GM23248 (cell line): ENCODE measurements at places on chromosomes 7 and 10. TPM values are rescaled to one million over a fixed set of nuclear protein-coding genes. Genes with fewer than 3 reads are reported as not detected.

DNA sequence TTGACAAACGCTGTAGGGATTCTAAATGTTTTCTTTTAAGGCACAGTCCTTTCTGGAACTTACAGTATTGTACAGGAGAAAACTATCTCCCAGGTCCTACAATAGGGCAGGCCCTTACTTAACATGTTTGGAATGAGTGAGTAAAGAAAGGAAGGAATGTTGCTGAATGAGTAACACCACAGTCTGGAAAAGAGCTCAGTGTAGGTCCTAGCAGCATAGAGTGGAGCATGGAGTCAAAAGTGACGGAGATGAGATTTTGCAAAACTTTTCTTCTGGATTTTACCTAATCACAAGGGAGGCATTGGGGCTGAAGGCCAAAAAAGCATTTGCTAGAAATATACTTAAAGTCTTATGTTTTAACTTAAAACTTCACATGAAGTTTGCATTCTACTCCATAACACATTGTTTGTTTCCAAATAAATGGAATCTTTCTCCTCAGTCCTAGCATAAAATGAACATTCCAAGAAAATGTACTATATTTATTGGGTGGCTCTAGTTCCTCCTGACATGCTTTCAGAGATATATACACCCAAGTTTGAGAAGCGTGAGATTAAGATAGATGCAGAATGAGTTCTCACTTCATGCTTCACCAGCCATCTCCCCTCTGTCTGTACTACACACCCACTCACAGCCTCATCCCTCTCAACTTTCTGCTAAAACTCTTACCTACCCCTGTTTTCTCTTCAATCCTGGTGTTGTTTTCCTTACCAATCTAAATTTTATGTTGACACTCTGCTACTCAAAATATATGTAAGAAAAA lies 20.2 kb upstream of the ADD3 start:
- peak overlapping the region; percentile 82 for H3K27ac ChIP-seq
- peaks cover 51% of the 10 kb centered on the region for H3K4me1 ChIP-seq
- no peaks in the 10 kb centered on the region for H3K36me3 ChIP-seq
- H3K27me3 ChIP-seq, result no peaks in the 10 kb centered on the region
- peak; percentile 93 for DNase-seq

GRCh38 chr7:132575419-132575981 lies 770 bp downstream of the PLXNA4 start:
- H3K4me3 ChIP-seq, result peak overlapping the region; percentile 44; the same call in 1 of the 2 replicates
- H3K4me1 ChIP-seq, result no peaks in the 10 kb centered on the region
- peak; percentile 73 for DNase-seq

- H3K27me3 ChIP-seq, result peaks cover 92% of the 10 kb centered on the region
- H3K27ac ChIP-seq, result no peak overlapping the region
- no peaks in the 10 kb centered on the region for H3K4me1 ChIP-seq
- H3K36me3 ChIP-seq, result no peaks in the 10 kb centered on the region
- peak; percentile 20 for DNase-seq
These were observed 83.3 kb downstream of the PAX2 start for GRCh38 chr10:100828738-100829096.

DNA sequence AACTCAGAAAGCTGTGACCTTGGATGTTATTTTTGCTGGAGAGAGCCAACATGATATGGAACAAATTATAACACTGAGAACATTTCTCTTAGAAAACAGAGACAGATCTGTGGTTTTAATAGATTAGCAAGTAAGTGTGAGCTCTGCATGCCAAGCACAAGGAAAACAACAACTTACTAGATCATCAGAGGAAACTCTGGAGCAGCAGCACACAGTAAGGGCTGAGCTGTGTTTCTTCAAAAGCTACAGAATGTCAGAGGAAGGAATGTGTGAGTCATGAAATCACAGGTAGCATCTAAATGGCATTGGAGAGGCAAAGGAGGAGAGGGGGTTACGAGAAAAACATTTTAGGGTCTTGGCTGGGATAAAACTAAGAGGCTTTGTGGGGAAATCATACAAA lies 283.4 kb upstream of the FZD8 start:
- DNase-seq, result peak; percentile 22
- no peaks in the 10 kb centered on the region for H3K36me3 ChIP-seq
- no peaks in the 10 kb centered on the region for H3K27me3 ChIP-seq
- no peak overlapping the region for H3K4me3 ChIP-seq
- no peak overlapping the region for H3K27ac ChIP-seq

GRCh38 chr7:19375976-19376375 lies 230.8 kb upstream of the FERD3L start:
- no peak for DNase-seq
- no peaks in the 10 kb centered on the region for H3K36me3 ChIP-seq
- H3K27ac ChIP-seq, result no peak overlapping the region
- peaks cover 9% of the 10 kb centered on the region for H3K4me1 ChIP-seq
- no peak overlapping the region for H3K4me3 ChIP-seq

AGAP6 gene
- total RNA-seq, result 4.9 and 6.4 TPM in 2 replicates

DNA sequence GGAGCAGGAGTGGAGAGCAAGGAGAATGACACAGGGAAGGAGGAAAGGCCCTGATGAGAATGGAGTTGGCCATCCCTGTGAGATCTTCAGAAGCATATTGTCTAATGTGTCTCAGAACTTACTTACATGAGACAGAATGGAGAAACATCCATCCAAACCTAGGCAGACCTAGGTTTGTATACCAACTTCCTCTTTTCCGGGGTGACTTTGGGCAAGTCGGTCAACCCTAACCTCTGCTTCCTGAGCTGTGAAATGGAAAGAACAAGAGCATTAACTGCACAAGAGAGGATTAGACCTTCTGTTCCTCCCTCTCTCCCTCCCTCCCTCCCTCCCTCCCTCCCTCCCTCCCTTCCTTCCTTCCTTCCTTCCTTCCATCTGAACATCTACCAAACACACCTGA lies 4.5 kb downstream of the GHRHR start:
- no peak overlapping the region for H3K27ac ChIP-seq
- H3K4me1 ChIP-seq, result no peaks in the 10 kb centered on the region
- H3K27me3 ChIP-seq, result peaks cover 46% of the 10 kb centered on the region
- H3K36me3 ChIP-seq, result no peaks in the 10 kb centered on the region
- H3K4me3 ChIP-seq, result no peak overlapping the region

SLC26A3 gene
- total RNA-seq, result not detected in 2 replicates

STEAP2 gene
- 28.3 and 30.6 TPM in 2 replicates for total RNA-seq

- no peak overlapping the region for H3K27ac ChIP-seq
- no peaks in the 10 kb centered on the region for H3K4me1 ChIP-seq
- no peaks in the 10 kb centered on the region for H3K36me3 ChIP-seq
These were observed 131.0 kb downstream of the PLXDC2 start for GRCh38 chr10:19947215-19947614.

PRLHR gene
- not detected in 2 replicates for total RNA-seq

SEMA3E gene
- total RNA-seq, result 0.32 and 1.6 TPM in 2 replicates

MMP21 gene
- total RNA-seq, result not detected in 2 replicates

DNA sequence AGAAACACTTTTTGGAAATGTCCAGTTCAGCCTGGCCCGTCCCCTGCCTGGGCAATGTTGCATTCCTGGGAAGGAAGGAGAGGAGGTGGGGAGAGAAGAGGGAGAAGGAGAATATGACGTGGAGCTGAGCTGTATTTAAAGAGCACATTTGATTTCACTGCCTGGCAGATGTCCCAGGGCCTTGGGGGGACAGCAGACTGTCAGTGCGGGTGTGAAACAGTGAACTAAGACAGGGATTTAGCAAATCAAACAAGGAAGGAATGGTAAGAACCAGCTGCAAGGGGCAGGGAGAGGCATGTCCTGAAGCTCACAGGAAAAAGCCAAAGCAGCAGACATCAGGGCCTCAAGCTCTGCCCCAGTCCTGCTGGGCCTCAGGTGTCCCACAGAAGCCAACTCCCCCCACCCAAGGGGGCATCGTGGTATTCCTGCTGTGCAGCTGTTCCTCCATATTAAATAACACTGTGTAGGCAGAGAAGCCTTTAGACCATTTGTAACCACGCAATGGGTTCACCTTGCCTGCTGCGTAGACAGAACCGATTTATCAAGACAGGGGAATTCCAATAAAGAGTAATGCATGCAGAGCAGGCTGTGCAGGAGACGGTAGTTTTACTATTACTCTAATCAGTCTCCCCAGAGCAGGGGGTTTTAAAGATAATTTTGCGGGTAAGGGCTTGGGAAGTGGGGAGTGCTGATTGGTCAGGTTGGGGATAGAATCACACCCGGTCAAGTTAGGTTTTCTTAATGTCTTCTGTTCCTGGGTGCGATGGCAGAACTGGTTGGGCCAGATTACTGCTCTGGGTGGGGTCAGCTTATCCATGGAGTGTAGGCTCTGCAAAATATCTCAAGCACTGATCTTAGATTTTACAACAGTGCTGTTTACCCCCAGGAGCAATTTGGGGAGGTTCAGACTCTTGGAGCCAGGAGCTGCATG lies 18.3 kb downstream of the LEP start:
- H3K4me1 ChIP-seq, result no peaks in the 10 kb centered on the region; the same call in 1 of the 2 replicates
- H3K36me3 ChIP-seq, result no peaks in the 10 kb centered on the region
- no peak overlapping the region for H3K27ac ChIP-seq
- peak; percentile 36 for DNase-seq
- no peak overlapping the region for H3K4me3 ChIP-seq

DNA sequence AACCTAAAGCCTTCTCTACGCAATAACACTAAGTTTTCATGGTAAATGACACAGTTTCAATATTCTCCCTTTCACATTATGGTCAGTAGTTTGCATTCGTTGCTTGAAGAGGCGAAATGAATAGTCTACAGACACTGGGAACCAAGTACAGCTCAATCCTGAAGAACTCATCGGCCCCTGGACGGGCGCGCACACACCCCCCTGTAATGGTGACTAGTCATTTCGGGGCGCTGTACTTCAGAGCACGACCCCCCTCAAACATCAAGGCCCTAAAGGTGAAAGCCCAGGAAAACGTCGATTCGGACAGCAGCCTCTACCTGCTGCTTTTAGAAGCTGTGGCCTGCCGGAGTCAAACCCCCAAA lies 1.0 kb downstream of the NT5C2 start:
- peak; percentile 56 for DNase-seq
- H3K27me3 ChIP-seq, result no peaks in the 10 kb centered on the region
- H3K27ac ChIP-seq, result peak overlapping the region; percentile 91
- no peaks in the 10 kb centered on the region for H3K36me3 ChIP-seq

DNA sequence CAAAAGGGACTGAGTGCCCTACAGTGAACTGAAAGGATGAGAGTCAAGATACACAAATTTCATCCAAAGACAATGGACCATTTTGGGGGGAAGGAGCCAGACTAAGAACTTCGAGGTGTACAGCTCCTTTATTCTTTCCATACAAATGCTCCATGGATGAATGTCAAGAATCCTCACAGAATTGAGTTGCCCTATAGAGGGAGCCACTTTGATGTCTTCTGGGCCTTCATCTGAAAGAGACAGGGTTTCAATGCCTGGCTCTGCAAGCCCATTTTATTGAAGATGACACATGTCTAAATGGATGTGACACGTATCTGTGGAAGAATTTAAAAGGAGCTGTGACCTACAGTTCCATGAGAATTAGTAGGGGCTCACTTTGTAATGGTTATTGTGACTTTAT lies 32.0 kb upstream of the NRG3 start:
- no peaks in the 10 kb centered on the region for H3K27me3 ChIP-seq
- no peaks in the 10 kb centered on the region for H3K36me3 ChIP-seq
- DNase-seq, result no peak
- no peak overlapping the region for H3K4me3 ChIP-seq
- no peaks in the 10 kb centered on the region for H3K4me1 ChIP-seq

DNA sequence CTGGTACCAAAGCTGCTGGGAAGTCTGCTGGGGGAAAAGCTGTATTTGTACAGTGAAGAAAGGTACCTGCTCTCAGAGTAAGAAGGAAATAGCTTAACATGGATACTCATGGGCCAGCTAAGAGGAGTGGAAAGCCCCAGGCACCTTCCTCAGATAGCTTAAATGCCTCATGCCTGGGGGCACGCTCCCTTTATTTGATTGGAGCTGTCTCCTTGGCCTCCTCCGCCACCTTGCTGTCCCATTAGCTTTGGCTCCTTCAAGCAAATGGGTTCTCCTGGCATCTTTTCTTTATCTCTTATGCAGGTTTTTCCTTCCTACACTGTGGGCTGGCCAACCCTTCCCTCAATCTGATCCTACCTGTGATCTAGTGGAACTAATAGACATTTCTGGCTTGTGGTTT lies 318.5 kb downstream of the SH2D4B start:
- no peak overlapping the region for H3K27ac ChIP-seq
- no peaks in the 10 kb centered on the region for H3K36me3 ChIP-seq
- DNase-seq, result no peak
- no peaks in the 10 kb centered on the region for H3K4me1 ChIP-seq

DNA sequence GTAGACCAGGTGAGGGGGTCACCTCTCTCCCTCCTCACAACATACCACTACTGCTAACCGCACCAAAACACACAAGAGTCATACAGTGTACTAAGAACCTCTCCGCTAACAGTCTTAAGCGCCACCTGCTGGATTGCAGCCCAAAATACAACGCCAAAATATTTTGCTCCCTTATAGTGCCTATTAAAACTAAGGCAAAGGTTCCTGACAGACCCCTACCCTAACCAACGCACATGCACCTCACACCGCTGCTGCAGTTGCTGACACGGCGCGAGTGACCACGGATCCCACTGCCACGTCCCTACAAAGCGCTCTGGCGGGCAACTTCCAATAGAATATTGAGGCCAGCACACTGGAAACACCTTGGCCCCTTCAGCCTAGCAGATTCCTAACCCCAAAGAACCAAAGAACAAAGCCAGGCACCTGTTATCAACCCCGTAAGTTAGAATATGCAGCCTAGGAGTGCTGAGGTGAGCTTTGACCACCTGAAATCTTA lies 563.6 kb upstream of the SEMA3D start:
- no peaks in the 10 kb centered on the region for H3K36me3 ChIP-seq
- DNase-seq, result peak; percentile 56
- H3K4me3 ChIP-seq, result no peak overlapping the region
- H3K27me3 ChIP-seq, result no peaks in the 10 kb centered on the region
- H3K27ac ChIP-seq, result no peak overlapping the region
- H3K4me1 ChIP-seq, result peaks cover 7% of the 10 kb centered on the region; the same call in 1 of the 2 replicates

DDX50 gene
- total RNA-seq, result 49.0 and 63.4 TPM in 2 replicates

CALHM1 gene
- not detected in 2 replicates for total RNA-seq

SUMF2 gene
- total RNA-seq, result 186 and 206 TPM in 2 replicates

MBL2 gene
- not detected in 2 replicates for total RNA-seq

GRCh38 chr10:50993771-50994251 lies 80.5 kb upstream of the PRKG1 start:
- peaks cover 63% of the 10 kb centered on the region for H3K4me1 ChIP-seq
- peak; percentile 84 for DNase-seq
- H3K36me3 ChIP-seq, result no peaks in the 10 kb centered on the region
- peak overlapping the region; percentile 99 for H3K27ac ChIP-seq
- H3K4me3 ChIP-seq, result peak overlapping the region; percentile 95
- no peaks in the 10 kb centered on the region for H3K27me3 ChIP-seq

DNA sequence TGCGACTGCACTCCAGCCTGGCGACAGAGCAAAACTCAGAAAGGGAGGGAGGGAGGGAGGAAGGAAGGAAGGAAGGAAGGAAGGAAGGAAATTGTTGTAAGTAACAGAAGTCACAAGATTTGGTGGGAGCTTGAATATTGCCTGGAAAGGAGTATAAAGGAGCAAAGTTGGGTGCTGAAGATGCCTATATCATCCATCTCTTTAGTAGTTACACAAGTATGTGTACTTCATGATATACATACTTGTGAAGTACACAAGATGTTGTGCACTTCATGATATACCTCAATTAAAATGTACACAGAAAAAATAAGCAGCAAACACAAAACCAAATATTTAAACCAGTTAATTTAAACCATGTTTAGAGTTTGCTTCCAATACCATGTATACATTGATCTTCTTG lies 1223.8 kb downstream of the SORCS3 start:
- H3K27ac ChIP-seq, result no peak overlapping the region
- H3K4me1 ChIP-seq, result no peaks in the 10 kb centered on the region
- H3K36me3 ChIP-seq, result no peaks in the 10 kb centered on the region
- no peaks in the 10 kb centered on the region for H3K27me3 ChIP-seq
- no peak for DNase-seq
- no peak overlapping the region for H3K4me3 ChIP-seq

GRCh38 chr7:94391726-94392392 lies 2.8 kb upstream of the COL1A2 start:
- peaks cover 20% of the 10 kb centered on the region for H3K36me3 ChIP-seq
- H3K4me3 ChIP-seq, result peak overlapping the region; percentile 99
- peak overlapping the region; percentile 100 for H3K27ac ChIP-seq
- H3K4me1 ChIP-seq, result peaks cover 28% of the 10 kb centered on the region
